ENCODE measurements at places on chromosomes 1 and 21. TPM values are rescaled to one million over a fixed set of nuclear protein-coding genes. Genes with fewer than 3 reads are reported as not detected.

The AQP10 gene
- not detected for total RNA-seq

The SYPL2 gene
- total RNA-seq, result not detected

The CRB1 gene
- 0.17 TPM for total RNA-seq

The KRTAP19-6 gene
- not detected for total RNA-seq

The MAN1C1 gene
- 44.4 TPM for total RNA-seq

The NBPF4 gene
- 0.11 TPM for total RNA-seq

DNA sequence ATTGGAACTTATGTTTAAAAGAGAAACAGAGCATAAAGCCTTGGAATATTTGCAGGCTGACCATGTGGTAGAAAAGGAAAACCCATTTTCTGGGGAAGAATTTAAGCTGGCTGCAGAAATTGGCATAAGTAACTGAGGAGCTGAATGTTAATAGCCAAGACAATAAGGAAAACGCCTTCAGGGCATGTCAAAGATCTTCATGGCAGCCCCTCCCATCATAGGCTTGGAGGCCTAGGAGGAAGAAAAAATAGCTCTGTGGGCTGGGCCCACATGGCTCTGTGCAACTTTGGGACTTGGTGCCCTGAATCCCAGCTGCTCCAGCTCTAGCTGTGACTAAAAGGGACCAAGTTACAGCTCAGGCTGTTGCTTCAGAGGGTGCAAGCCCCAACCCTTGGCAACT is 51.5 kb downstream of the CTH start:
- H3K4me3 ChIP-seq, result no peak overlapping the region
- H3K27ac ChIP-seq, result no peak overlapping the region
- peaks cover 2% of the 10 kb centered on the region for H3K27me3 ChIP-seq
- H3K36me3 ChIP-seq, result no peaks in the 10 kb centered on the region

DNA sequence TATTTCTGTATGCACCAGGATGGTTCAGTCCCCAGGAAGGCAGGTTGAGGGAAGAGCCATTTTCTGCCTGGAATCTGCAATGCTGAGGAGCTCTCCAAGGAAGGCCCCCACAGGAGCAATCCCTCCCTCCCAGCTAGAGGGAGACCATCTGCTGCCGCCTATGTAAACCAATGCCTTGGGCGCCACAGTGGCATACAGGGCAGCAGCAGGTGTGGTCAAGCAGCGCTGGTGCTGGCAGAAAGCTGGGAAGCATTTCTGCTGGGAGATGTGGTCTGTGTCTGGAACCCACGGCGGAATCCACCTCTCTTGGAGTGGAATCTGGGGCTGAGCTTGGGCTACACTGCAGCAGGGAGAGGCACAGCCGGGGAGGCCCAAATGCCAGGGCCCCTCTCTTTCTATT is 283.3 kb downstream of the RRAGC start:
- peaks cover 30% of the 10 kb centered on the region for H3K27me3 ChIP-seq
- H3K36me3 ChIP-seq, result no peaks in the 10 kb centered on the region
- H3K4me1 ChIP-seq, result peaks cover 4% of the 10 kb centered on the region
- no peak for DNase-seq

- no peak overlapping the region for H3K27ac ChIP-seq
- DNase-seq, result no peak
- peaks cover 17% of the 10 kb centered on the region for H3K4me1 ChIP-seq
- H3K36me3 ChIP-seq, result no peaks in the 10 kb centered on the region
- H3K27me3 ChIP-seq, result no peaks in the 10 kb centered on the region
- H3K4me3 ChIP-seq, result no peak overlapping the region
Measured at GRCh38 chr1:22454476-22455056, 2.9 kb downstream of the ZBTB40 start.

DNA sequence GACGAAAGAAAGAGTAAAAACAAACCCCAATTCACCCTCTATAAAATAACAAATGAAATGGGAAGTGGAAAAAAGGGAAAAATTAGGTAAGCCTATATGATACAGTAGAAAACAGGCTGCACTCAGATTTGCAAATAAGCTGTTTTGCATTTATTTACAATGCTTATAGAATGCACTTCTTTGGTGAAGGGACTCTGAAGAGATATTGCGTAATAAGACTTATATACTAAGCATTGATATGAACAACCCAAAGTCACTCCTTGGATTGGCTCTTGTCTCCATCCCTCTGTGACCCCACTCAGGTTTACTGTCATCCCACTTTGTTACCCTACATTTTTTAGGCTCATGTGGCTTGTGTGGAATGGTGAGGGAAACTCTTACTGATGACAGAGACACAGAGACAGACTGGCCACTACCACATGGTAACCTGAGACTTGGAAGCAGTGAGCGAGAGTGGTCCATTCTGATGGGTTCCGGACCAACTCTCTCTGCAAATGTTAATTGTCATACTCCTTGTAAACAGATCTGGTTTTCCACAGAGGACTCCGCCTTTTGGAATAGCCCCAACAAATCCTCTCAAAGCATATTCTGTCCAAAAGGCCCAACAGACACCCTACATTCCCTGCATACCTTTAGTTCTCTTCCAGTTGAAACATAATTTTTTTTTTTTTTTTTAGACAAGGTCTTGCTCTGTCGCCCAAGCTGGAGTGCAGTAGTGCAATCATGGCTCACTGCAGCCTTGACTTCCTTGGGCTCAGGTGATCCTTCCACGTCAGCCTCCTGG is 11.0 kb downstream of the GSTM5 start:
- no peaks in the 10 kb centered on the region for H3K4me1 ChIP-seq
- no peak for DNase-seq
- no peaks in the 10 kb centered on the region for H3K36me3 ChIP-seq
- H3K27ac ChIP-seq, result no peak overlapping the region
- peaks cover 3% of the 10 kb centered on the region for H3K27me3 ChIP-seq
- no peak overlapping the region for H3K4me3 ChIP-seq

DNA sequence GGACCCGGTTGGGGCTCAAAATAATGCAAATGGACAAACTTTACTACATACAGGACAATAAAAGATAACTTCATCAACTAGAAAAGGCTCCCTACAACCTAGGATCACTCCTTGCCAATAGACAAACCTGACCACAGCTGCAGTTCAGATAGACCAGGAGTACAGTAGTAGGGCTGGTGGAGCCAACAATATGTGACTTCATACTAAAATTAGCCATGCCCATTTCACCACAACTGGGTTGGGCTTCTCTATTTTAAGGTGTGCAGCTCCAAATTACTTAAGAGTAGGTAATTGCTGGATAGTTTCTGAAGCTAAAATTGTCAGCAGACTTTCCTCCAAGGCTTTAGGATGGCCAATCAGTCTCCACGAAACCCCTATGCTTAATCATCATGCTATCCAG is 3.9 kb downstream of the DENND1B start:
- peaks cover 8% of the 10 kb centered on the region for H3K36me3 ChIP-seq
- H3K27ac ChIP-seq, result no peak overlapping the region
- H3K4me3 ChIP-seq, result no peak overlapping the region
- H3K27me3 ChIP-seq, result no peaks in the 10 kb centered on the region

GRCh38 chr1:53572065-53572814 is 113.0 kb downstream of the DMRTB1 start:
- no peak overlapping the region for H3K27ac ChIP-seq
- peaks cover 9% of the 10 kb centered on the region for H3K27me3 ChIP-seq
- H3K36me3 ChIP-seq, result no peaks in the 10 kb centered on the region
- H3K4me1 ChIP-seq, result peaks cover 3% of the 10 kb centered on the region
- DNase-seq, result no peak
- H3K4me3 ChIP-seq, result no peak overlapping the region

GRCh38 chr1:94806441-94806871 is 13.7 kb upstream of the SLC44A3 start:
- no peak overlapping the region for H3K4me3 ChIP-seq
- no peak for DNase-seq
- peaks cover 5% of the 10 kb centered on the region for H3K4me1 ChIP-seq
- H3K27ac ChIP-seq, result no peak overlapping the region

- no peaks in the 10 kb centered on the region for H3K36me3 ChIP-seq
- no peaks in the 10 kb centered on the region for H3K4me1 ChIP-seq
- no peak for DNase-seq
Measured at GRCh38 chr1:92707292-92707691, 77.6 kb downstream of the EVI5 start.

DNA sequence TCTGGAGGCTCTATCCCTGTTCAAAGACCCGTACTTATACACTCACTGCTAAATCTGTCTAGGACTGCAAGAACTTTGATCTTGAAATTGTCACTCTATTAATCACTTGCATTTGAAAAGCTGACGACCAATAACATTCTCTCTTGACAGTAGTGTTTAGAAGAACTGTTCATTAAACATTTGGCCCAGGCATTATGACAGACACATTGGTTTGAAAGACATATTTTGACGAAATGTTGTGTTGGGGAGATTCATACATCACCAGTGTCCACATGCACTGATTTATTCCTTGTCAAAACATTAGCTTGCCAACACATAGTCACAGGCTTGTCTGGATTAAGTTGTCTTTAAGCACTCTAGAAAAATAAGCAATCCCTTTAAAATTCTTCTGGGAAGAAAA is 951.3 kb downstream of the ADGRL2 start:
- no peaks in the 10 kb centered on the region for H3K4me1 ChIP-seq
- no peak overlapping the region for H3K4me3 ChIP-seq
- H3K27me3 ChIP-seq, result no peaks in the 10 kb centered on the region
- H3K27ac ChIP-seq, result no peak overlapping the region
- no peak for DNase-seq

- no peak overlapping the region for H3K4me3 ChIP-seq
- no peaks in the 10 kb centered on the region for H3K36me3 ChIP-seq
- H3K27me3 ChIP-seq, result no peaks in the 10 kb centered on the region
- peaks cover 8% of the 10 kb centered on the region for H3K4me1 ChIP-seq
- no peak overlapping the region for H3K27ac ChIP-seq
Measured at GRCh38 chr1:43059640-43060574, 101.2 kb upstream of the SLC2A1 start.

DNA sequence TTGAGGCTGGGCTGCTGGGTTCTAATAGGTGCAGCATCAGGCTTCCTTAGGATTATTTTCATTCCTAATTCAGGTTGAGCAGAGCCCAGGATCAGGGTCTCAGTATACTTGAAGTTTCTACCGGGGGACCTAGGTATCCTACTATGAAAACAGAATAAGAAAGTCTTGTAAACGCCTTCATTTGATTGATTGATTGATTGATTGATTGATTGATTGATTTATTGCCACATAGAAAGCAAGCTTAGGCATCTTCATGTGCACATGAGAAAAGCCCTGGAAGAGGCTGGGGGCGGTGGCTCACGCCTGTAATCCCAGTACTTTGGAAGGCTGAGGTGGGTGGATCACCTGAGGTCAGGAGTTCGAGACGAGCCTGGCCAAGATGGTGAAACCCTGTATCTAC is 97.4 kb upstream of the BMP8A start:
- no peak overlapping the region for H3K27ac ChIP-seq
- H3K4me3 ChIP-seq, result no peak overlapping the region
- H3K4me1 ChIP-seq, result peaks cover 43% of the 10 kb centered on the region
- H3K36me3 ChIP-seq, result peaks cover 43% of the 10 kb centered on the region
- DNase-seq, result no peak
- no peaks in the 10 kb centered on the region for H3K27me3 ChIP-seq

GRCh38 chr1:28280501-28280900 is 21.2 kb downstream of the SESN2 start:
- no peak for DNase-seq
- H3K27me3 ChIP-seq, result no peaks in the 10 kb centered on the region
- no peak overlapping the region for H3K4me3 ChIP-seq
- H3K36me3 ChIP-seq, result peaks cover 42% of the 10 kb centered on the region
- H3K4me1 ChIP-seq, result peaks cover 10% of the 10 kb centered on the region
- no peak overlapping the region for H3K27ac ChIP-seq

DNA sequence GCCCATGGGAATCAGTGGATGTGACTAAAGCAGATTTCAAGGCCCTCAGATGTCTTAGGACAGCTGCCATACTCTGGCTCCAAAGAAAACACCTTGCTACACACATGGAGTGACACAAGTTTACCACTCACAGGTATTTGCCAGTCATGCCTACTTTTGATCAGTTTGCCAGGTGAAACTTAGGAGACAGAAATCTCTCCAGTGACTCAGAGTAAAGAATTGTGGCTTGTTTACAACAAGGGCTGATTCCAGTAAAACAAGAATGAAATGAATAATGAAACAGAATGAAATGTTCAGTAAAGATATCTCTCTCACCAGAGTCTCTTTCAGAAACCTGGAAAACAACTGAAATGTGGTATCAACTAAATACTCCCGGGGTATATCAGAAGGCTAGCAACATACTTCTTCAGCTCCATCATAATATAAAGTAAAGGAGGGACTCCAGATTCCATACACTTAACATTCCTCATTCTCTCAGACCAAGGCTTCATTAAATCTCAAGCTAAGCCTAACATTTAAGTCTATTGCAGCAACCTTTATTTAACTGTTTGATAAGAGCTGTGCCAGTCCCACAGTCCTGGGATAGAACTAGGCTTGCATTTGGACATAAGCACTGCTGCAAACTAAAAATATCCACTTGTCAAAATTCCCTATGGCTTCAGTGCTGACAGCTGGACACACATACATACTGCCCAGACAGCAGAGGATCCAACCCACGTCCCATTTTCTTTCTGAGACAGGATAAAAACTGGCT is 143.3 kb downstream of the SIPA1L2 start:
- no peaks in the 10 kb centered on the region for H3K4me1 ChIP-seq
- no peak overlapping the region for H3K4me3 ChIP-seq
- DNase-seq, result no peak
- no peak overlapping the region for H3K27ac ChIP-seq
- peaks cover 2% of the 10 kb centered on the region for H3K36me3 ChIP-seq
- H3K27me3 ChIP-seq, result no peaks in the 10 kb centered on the region
